Left lung (tissue), 14 donors: ENCODE measurements at places on chromosomes 7 and 10. TPM values are rescaled to one million over a fixed set of nuclear protein-coding genes. Genes with fewer than 3 reads are reported as not detected.

DNA sequence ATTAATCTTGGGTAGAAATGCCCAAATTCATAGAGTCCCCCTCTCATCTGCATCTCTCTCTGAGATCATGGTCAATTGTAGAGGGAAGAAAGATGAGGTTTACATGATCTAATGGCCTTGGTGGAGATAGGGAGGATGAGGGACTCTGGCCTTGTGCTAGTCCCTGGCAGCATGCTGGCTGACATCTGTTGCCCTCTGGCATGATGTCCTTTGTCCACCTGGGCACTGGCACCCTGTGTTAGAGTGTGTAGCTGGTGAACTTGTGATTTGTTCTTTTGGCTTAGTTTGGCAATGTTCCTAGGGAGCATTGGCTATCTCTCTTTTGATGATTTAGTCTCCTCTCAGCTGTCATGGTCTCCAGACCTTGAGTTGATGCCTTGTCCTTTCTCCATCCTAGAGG is 103.2 kb downstream of the DYNC1I1 start:
- H3K4me1 ChIP-seq = no peaks in the 10 kb centered on the region
- no peak for DNase-seq
- H3K36me3 ChIP-seq = no peaks in the 10 kb centered on the region

DNA sequence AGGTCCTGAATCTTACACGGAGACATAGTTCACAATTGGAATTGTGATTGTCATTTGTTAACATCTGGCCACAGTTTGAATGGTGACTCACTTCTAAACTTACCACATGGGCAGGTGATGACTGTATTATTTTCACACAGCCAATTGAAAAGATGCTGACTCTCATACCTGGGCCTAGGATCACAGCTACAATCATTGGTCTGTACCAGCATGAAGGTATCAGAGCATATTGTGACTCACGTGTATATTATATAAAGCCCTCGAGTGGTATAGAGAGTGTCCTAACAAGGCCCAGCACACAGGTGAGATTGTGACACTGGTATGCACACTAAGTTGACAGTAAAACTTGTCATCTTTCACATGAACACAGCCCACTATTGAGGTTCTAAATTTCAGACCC is 9.4 kb upstream of the ZNF107 start:
- H3K36me3 ChIP-seq = no peaks in the 10 kb centered on the region
- no peak overlapping the region for H3K27ac ChIP-seq
- no peaks in the 10 kb centered on the region for H3K4me1 ChIP-seq
- DNase-seq = no peak
- no peak overlapping the region for H3K4me3 ChIP-seq

DNA sequence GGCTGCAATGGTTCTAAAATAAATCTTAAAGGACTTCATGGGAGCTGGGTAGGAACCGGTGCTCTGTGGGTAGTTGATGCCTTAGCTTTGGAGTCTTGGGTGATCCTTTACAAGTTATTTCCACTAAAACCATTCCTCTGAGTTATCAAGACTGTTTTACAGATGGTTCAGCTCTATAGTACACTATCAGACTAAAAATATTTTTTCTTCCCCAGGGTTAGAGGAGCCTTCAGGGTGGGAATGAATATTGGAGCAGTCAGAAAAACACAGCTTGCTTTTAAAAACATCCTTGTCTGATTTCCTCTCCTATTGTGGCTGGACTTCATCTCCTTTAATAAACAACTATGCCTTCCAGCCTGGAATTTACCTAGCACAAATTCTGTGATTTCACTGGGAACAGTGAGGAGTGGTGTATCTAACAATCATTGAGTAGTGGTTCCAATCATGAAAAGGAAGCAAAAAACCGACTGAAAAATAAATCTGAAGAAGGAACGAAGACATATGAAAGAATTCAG is 102.6 kb upstream of the AFAP1L2 start:
- peak overlapping the region; percentile 69 for H3K27ac ChIP-seq
- H3K4me1 ChIP-seq = peaks cover 21% of the 10 kb centered on the region
- H3K27me3 ChIP-seq = no peaks in the 10 kb centered on the region
- H3K4me3 ChIP-seq = no peak overlapping the region
- no peak for DNase-seq

- H3K27ac ChIP-seq = no peak overlapping the region
- no peaks in the 10 kb centered on the region for H3K27me3 ChIP-seq
- H3K4me3 ChIP-seq = no peak overlapping the region
- DNase-seq = no peak
- H3K4me1 ChIP-seq = no peaks in the 10 kb centered on the region
These were observed 21.7 kb downstream of the AQP1 start for GRCh38 chr7:30933124-30933974.

GRCh38 chr7:156927571-156928405 is 21.7 kb upstream of the NOM1 start:
- H3K27ac ChIP-seq = no peak overlapping the region
- H3K27me3 ChIP-seq = peaks cover 6% of the 10 kb centered on the region
- no peaks in the 10 kb centered on the region for H3K36me3 ChIP-seq
- H3K4me3 ChIP-seq = no peak overlapping the region

GRCh38 chr10:57992321-57993077 is 275.2 kb downstream of the IPMK start:
- no peak for DNase-seq
- H3K4me3 ChIP-seq = no peak overlapping the region
- H3K4me1 ChIP-seq = no peaks in the 10 kb centered on the region
- no peaks in the 10 kb centered on the region for H3K27me3 ChIP-seq
- H3K27ac ChIP-seq = no peak overlapping the region
- no peaks in the 10 kb centered on the region for H3K36me3 ChIP-seq

Gene GIMAP7
- total RNA-seq = 48.4 TPM

Gene PLEKHS1
- 4.7 TPM for total RNA-seq

Gene HTRA1
- total RNA-seq = 80.5 TPM

Gene C10orf62
- total RNA-seq = not detected

Gene SAP25
- 6.3 TPM for total RNA-seq
